KBM-7 (cell line): ENCODE measurements at places on chromosomes 12 and 14.

DNA sequence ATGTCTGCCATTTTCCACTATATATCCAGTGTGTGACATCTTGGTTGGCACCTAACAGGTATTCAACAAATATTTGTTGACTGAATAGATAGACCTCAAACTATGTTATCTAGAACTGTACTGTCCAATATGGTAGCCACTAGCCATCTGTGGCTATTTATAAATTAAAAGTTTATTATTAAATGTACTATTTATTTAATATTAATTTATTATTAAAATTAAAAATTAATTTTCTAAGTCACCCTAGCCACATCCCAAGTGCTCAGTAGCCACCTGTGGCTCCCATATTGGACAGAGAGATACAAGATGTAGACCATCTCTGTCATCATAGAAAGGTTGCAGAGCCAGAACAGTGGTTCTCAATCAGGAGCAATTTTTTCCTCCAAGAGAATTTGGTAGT, 69.3 kb downstream of the SRRM4 start:
- DNase-seq, result no peak

DNA sequence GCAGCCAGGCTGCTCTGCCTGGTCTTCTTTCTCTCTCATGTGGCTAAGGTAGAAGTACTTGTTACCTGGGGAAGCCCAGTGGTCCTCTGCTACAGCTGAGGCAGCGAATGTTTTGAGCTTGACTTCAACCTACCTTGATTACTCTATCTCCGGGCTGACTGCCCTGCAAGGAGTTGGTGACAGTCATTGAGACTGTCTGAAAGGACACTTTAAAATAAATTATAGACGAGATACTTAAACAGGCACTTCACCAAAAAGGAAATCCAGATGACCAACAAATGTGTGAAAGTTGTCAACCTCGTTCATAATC, 474 bp upstream of the CIT start:
- no peak for DNase-seq

DNA sequence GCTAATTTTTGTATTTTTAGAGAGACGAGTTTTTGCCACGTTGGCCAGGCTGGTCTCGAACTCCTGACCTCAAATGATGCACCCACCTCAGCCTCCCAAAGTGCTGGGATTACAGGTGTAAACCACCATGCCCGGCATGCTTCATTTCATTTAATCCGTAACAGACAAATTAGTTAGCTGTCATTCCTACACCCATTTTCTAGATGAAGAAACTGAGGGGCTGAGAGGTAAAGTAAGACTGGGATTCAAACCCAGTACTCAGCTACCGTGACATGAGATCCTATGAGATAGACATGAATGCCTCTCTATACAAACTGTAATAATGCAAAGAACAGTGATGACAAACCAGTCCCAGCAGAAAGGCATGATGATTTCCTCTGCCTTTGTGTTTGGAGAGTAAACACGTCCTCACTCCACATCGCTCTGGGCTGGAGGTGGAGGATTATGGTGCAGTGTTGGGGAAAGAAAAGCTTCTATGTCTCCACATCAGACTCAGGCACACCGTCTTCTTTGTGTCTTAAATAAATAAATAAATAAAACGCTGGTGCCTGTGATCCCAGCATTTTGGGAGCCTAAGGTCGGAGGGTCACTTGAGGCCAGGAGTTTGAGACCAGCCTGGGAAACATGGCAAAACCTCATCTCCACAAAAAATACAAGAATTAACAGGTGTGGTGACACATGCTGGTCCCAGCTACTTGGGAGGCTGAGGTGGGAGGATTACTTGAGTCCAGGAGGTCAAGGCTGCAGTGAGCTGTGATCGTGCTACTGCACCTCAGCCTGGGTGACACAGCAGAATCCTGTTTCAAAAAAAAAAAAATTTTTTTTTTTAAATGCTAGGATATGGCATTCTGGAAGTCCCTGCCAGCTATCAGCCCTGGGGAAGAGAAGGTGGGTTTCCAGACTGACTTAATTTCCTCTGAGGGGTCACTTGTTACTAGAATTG, 10.5 kb downstream of the VSX2 start:
- DNase-seq, result no peak

- DNase-seq, result no peak
Observed at GRCh38 chr14:97798176-97798575, 1001.0 kb downstream of the VRK1 start.

- DNase-seq, result no peak
Observed at GRCh38 chr14:74852922-74853530, 22.9 kb downstream of the PROX2 start.

GRCh38 chr12:6185961-6186827, 14.0 kb upstream of the CD9 start:
- no peak for DNase-seq

DNA sequence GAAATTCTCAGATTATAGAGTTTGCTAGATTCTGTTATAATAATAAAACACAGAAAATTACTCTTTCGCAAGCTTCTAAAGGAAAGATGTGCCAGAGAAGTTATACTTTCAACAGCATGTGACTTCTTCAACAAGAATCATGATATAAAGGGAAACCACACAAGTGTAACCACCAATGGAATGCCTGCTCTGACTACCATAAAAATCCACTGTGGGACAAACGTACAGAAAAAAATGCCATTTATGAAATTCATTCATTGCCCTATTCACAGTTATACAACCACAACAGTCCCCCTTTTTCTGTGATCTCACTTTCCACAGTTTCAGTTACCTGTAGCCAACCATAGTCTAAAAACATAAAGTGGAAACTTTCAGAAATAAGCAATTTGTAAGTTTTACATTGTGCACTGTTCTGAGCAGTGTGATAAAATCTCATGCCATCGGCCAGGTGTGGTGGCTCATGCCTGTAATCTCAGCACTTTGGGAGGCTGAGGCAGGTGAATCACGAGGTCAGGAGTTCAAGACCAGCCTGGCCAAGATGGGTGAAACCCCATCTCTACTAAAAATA, 3.2 kb downstream of the CATSPERB start:
- DNase-seq, result no peak

DNA sequence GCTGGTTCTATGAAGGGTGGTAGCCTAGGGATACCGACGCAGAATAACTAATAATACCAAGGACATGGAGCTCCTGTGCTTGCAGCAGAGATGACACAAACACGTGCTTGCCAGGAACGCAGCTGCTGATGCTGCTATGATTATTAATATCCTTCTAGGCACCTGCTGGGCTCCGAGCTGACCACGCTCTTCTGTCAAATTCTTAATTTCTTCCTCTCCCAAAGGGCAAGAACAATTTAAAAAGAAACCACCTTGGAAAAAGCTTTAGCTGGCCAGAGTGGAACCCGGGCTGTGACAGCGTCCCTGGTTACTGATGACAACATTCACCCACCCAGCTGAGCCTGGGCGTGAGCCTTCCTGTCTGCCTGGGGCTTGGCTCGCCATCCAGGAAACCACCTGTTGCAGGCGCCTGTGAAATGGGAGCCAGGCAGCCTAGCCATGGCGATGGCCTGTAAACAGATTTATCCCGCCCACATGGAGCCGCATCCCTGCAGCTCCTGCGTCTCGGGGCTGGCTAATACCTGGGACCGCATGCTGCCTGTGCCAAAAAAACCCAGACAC, 28.8 kb downstream of the CLMN start:
- no peak for DNase-seq

GRCh38 chr12:132117558-132117875, 26.6 kb downstream of the DDX51 start:
- no peak for DNase-seq

- no peak for DNase-seq
Observed at GRCh38 chr14:61281948-61282275, 774 bp upstream of the TMEM30B start.

GRCh38 chr14:64387232-64387781, 846 bp upstream of the MTHFD1 start:
- no peak for DNase-seq

DNA sequence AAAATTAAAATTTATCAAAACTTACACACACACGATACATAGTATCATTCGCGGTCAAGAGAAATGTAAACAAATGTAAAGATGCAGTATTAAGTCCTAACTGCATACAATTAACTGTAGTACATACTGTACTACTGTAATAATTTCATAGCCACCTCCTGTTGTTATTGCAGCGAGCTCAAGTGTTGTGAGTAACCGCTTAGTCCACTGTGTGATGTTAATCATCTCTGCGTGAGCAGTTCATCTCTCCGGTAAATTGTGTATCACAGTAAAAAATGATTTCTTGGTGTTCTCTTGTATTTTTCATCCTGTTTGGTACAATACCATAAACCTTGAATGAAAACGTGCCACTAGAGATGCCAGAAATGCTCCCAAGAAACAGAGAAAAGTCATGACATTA, 6.5 kb downstream of the EPS8 start:
- no peak for DNase-seq

DNA sequence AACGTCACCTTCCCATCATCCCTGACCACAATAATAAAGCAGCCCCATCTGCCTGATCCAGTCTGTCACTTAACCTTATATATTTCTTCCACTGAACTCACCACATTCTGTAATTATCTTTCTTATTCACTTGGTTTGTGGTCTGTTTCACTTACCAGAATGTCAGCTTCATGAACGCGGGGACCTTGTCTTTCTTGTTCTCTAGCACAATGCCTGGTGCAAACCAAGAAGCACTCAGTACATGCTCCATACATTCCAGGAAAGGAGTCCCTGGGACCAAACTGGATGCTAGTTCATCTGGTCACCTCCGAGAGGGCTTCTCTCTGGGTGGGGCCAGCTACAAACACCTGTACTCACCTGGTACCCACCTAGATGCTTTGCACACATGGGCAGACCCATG, 17.4 kb upstream of the ANKRD33 start:
- peak; percentile 25 for DNase-seq

GRCh38 chr12:44465139-44465538, 411.0 kb downstream of the NELL2 start:
- DNase-seq, result no peak

GRCh38 chr12:111585690-111586089, 13.4 kb downstream of the ATXN2 start:
- DNase-seq, result peak; percentile 70

DNA sequence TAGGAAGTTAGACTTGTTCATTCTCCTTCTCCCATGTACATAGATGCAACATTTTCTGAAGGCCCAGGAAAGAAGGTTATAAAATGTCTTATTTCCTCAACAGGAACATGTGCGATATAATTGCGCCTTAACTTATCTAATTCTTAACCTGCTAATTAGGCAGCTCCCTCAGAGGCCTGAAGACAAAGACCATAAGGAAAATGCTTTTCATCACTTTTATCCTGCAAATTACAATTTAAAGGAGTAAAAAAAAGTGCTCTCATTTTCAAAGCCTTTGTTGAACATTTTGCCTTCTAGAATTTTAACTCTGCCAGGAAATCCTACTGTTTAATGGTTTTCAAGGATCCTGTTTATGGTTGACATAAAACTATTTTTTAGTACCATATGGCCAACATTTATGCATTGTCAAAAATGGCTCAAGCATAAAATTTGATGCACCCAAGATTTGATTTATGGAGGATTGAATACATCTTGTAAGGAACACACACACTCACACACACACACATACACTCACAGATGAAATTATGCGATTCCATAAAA, 660.4 kb upstream of the TMEM132C start:
- DNase-seq, result no peak
